ENCODE measurements at places on chromosomes 12 and 14.

DNA sequence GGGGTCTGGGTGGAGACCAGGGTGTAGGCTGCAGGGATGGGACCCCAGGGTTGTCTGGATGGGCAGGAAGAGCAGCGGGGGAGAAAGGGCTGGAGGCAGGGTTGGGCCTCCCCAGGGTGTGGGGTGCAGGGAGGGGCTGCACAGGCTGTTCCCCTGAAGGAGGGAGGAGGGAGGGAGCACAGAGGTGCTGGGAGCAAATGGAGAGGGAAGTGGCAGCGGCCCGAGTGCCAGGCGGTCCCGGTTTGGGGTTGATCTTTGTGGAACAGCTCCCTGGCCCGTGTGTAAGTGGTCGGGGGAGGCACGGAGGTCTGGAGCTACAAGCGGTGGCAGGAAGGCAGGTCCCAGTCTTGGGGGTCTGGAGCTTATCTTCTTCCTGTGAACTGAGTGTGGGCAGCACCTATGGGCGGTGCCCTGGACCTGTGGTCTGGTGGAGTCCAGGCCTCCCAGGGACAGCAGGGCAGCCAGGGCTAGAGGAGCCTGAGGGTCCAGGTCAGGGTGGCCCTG lies 391.6 kb downstream of the TMEM121 start:
- no peak for DNase-seq

GRCh38 chr12:24902511-24903328 lies 46.2 kb downstream of the BCAT1 start:
- no peak for DNase-seq

GRCh38 chr14:100778951-100779690 lies 46.8 kb upstream of the MEG3 start:
- DNase-seq = no peak

GRCh38 chr12:43501703-43502102 lies 50.3 kb downstream of the ADAMTS20 start:
- DNase-seq = no peak

DNA sequence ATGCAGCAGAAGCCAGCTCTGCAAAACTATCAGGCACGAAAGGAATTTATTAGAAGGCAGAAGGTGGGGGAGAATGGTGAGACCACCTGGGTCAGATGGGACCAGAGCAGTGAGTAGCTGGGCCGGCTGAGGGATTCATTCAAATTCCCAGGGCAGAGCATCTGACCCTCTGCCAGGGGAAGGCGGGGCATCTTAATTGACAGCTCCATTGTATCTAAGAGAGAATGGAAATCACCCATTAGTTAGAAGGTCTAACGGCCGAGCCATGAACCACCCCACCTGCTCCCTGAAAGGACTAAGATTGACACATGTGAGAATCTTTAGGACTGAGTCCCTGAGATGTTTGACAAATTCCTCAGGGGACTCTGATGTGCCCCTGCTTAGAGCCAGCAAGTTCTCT lies 83.7 kb downstream of the PHETA1 start:
- no peak for DNase-seq

- no peak for DNase-seq
Measured at GRCh38 chr12:68178774-68179439, 19.4 kb upstream of the IFNG start.

GRCh38 chr12:47791351-47791746 lies 18.3 kb downstream of the SLC48A1 start:
- no peak for DNase-seq

DNA sequence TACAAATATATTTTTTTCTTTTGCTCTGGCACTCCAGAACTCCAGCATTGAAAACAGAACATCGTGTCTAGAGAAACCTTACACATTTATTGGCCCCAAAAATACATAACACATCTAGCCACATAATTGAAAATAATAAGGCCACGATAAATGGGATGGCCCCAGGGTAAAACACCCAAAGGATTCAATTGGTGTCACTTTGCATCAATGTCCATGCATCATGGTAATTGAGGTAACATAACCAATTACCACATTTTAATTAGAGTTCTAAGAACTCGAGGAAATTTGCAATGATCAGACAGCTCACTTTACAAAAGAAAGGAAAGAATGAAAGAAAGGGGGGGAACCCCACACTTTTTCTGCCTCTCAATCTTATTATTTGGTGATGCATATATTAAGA lies 151.8 kb upstream of the NPAS3 start:
- DNase-seq = no peak

DNA sequence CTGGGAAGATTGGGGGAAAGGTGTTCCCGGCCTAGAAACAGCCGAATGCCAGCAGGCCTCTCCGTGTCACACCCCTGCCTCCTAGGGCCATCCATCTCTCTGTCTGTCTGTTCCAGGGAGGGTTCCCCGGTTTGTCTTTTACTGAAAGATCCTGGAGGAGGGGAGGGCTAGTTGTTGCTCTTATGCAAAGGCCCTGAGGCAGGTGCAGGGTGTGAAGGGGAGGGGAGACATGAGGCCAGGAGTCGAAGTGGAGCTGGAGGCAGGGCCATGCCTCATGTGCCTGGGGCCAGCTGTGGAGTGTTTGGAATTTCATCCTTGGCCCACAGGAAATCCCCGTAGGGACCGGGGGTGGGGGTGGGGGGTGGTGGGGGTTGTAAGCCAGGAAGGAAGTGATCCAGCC lies 8.7 kb upstream of the RCOR1 start:
- DNase-seq = no peak

GRCh38 chr14:37438444-37438843 lies 156.6 kb downstream of the FOXA1 start:
- no peak for DNase-seq

GRCh38 chr14:37021390-37021789 lies 151.0 kb downstream of the SLC25A21 start:
- DNase-seq = no peak
